Activated naive CD8-positive, alpha-beta T cell treated with anti-CD3 and anti-CD28 coated beads, Interleukin-2, amount 50 U/mL, for 24 hours (primary cell): ENCODE measurements at places on chromosomes 5 and 9.

DNA sequence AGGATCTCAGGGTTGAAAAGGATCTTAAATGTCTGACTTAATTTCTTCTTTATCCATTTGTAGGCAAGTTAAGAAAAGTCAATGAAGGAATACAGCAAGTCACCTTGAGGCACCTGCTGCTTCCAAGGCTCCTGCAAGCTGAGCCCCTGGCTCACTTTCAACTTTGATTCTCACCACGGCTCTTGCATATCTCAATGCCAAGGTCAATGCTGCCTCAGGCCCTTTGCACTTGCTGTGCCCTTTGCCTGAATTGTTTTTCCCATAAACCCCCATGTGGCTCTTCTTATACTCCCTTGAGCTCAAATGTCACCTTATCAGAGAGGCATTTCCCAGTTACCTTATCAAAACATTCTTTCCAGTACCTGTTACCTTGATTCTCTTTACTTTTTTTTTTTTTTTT, 144.3 kb upstream of the RAPGEF1 start:
- DNase-seq = no peak
- peaks cover 1% of the 10 kb centered on the region for H3K36me3 ChIP-seq
- H3K27me3 ChIP-seq = no peaks in the 10 kb centered on the region
- no peak overlapping the region for H3K4me3 ChIP-seq

- H3K27ac ChIP-seq = no peak overlapping the region
- DNase-seq = no peak
- no peaks in the 10 kb centered on the region for H3K27me3 ChIP-seq
- H3K4me1 ChIP-seq = no peaks in the 10 kb centered on the region
Measured at GRCh38 chr5:172485511-172486202, 31.3 kb upstream of the SH3PXD2B start.

DNA sequence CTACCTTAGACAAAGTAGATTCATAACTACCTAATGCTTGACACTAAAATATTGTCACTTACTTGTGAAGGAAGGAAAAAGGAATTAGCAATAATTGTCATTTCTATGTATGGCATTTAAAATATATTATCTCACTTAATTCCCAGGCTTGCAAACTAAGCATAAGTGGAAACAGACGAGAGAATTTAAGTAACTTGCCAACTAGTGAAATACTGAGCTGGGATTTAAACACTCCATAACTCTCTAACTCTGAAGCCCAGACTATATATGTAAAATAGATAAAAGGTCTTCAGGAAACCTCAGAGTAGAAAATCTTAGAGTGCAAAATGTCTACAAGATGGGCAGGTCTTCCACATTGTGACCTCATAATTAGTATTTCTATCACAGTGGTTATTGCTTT, 257.8 kb downstream of the SAXO1 start:
- H3K27me3 ChIP-seq = peaks cover 8% of the 10 kb centered on the region
- H3K27ac ChIP-seq = no peak overlapping the region
- no peaks in the 10 kb centered on the region for H3K4me1 ChIP-seq
- no peak overlapping the region for H3K4me3 ChIP-seq
- H3K36me3 ChIP-seq = no peaks in the 10 kb centered on the region
- no peak for DNase-seq

- peaks cover 43% of the 10 kb centered on the region for H3K4me1 ChIP-seq
- DNase-seq = no peak
- H3K36me3 ChIP-seq = peaks cover 16% of the 10 kb centered on the region
- no peaks in the 10 kb centered on the region for H3K27me3 ChIP-seq
- H3K27ac ChIP-seq = no peak overlapping the region
- H3K4me3 ChIP-seq = no peak overlapping the region
Measured at GRCh38 chr5:102799017-102799416, 43.9 kb downstream of the PAM start.

GRCh38 chr9:120562861-120563443, 17.0 kb downstream of the CDK5RAP2 start:
- no peak for DNase-seq
- peaks cover 11% of the 10 kb centered on the region for H3K4me1 ChIP-seq
- no peak overlapping the region for H3K27ac ChIP-seq
- H3K36me3 ChIP-seq = peaks cover 39% of the 10 kb centered on the region
- no peaks in the 10 kb centered on the region for H3K27me3 ChIP-seq

DNA sequence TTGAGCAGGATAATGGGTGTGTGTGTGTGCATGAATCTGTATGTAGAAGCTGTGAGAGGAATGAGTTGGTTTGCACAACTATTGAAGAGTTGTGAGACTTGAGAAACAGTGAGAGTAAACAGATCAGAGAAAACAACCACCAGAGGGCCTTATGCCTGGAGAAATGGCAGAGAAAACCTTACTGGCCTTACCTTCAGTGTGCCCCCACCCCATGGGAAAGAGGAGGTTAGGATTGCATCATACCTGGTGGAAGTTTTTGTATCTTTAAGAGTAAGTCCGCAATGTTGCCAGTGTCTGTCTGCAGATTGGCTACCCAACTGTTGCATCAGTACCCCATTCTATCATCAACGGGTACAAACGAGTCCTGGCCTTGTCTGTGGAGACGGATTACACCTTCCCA, 1909.4 kb upstream of the WWC1 start:
- no peaks in the 10 kb centered on the region for H3K27me3 ChIP-seq
- no peak overlapping the region for H3K4me3 ChIP-seq
- no peak overlapping the region for H3K27ac ChIP-seq
- DNase-seq = no peak
- no peaks in the 10 kb centered on the region for H3K4me1 ChIP-seq

GRCh38 chr9:78788101-78788500, 491.2 kb downstream of the PSAT1 start:
- no peaks in the 10 kb centered on the region for H3K27me3 ChIP-seq
- no peaks in the 10 kb centered on the region for H3K36me3 ChIP-seq
- H3K4me3 ChIP-seq = no peak overlapping the region
- H3K4me1 ChIP-seq = no peaks in the 10 kb centered on the region
- no peak for DNase-seq

GRCh38 chr9:76013809-76014208, 123.3 kb downstream of the PCSK5 start:
- no peak overlapping the region for H3K27ac ChIP-seq
- H3K27me3 ChIP-seq = no peaks in the 10 kb centered on the region
- no peaks in the 10 kb centered on the region for H3K36me3 ChIP-seq
- peaks cover 24% of the 10 kb centered on the region for H3K4me1 ChIP-seq
- no peak overlapping the region for H3K4me3 ChIP-seq

GRCh38 chr9:16572005-16572734, 298.3 kb downstream of the BNC2 start:
- no peak for DNase-seq
- no peaks in the 10 kb centered on the region for H3K36me3 ChIP-seq
- no peaks in the 10 kb centered on the region for H3K27me3 ChIP-seq
- H3K27ac ChIP-seq = no peak overlapping the region

- H3K4me1 ChIP-seq = peaks cover 98% of the 10 kb centered on the region
- peak overlapping the region; percentile 91 for H3K27ac ChIP-seq
- peak overlapping the region; percentile 5 for H3K4me3 ChIP-seq
- H3K27me3 ChIP-seq = no peaks in the 10 kb centered on the region
- peaks cover 20% of the 10 kb centered on the region for H3K36me3 ChIP-seq
Measured at GRCh38 chr5:119323601-119324000, 32.2 kb upstream of the TNFAIP8 start.

DNA sequence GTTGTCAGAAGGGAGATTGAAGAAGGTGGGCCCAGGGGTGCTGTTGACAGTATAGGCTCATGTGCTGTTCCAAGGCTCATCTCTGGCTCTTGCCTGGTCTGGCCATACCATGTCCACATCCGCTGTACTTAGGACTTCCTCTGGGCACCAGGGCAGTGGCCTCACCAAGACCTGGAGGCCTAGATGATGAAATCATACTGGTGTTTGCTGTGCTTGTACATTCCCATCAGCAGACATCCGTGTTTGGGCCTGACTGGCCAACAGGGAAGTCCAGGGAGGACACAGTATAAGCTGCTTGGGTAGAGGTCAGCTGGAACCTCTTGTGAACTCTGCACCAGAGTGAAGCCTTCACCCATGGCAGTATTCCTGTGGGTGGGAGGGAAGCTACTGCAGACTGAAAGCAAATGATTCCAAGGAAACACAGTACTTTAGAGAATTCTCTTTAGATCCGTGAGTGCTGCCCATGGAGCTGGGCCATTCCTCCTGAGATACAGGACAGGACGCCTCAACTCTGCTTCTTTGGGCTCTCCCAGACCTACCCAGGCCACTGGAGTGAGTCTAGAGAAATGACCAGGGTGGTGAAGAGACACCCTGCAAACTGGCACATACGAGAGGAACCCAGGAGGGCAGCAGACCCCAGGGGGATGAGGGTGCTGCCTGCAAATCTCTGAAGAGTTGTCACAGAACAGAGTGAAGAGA, 22.5 kb downstream of the POLR1E start:
- no peaks in the 10 kb centered on the region for H3K27me3 ChIP-seq
- DNase-seq = no peak
- peaks cover 26% of the 10 kb centered on the region for H3K36me3 ChIP-seq
- H3K4me1 ChIP-seq = peaks cover 13% of the 10 kb centered on the region

GRCh38 chr9:127741831-127742434, 6.8 kb upstream of the TOR2A start:
- H3K27ac ChIP-seq = no peak overlapping the region
- DNase-seq = no peak
- peaks cover 6% of the 10 kb centered on the region for H3K4me1 ChIP-seq

- no peak overlapping the region for H3K4me3 ChIP-seq
- H3K27ac ChIP-seq = no peak overlapping the region
- no peak for DNase-seq
- no peaks in the 10 kb centered on the region for H3K4me1 ChIP-seq
Measured at GRCh38 chr9:16245756-16246440, 624.6 kb downstream of the BNC2 start.

DNA sequence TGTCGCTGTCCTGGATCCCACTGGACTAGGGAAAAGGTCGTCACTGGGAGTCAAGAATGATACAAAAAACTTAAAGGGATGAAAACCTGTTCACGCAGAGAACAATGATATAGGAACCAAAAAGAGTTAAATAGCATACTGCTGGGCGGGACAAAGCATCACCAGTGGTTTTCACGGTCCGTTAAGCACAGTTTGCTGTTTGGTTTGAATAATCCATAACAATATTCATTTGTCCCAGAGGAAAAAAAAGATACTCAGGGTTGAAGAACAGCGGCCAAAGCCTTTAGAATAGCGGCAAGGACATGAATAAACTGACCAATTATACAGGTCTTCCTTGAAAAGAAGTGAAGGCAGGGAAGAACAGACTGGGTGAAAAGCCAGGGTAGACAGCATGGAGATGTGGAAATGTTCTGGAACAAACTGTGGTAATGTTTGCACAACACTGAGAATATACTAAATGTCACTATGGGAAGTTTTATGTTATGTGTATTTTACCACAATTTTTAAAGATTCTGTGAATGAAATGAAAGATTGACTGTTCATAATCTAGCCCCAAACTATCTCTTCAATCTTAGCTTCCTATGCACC, 60.8 kb downstream of the MTMR12 start:
- DNase-seq = no peak
- peaks cover 44% of the 10 kb centered on the region for H3K36me3 ChIP-seq
- no peaks in the 10 kb centered on the region for H3K27me3 ChIP-seq
- H3K4me1 ChIP-seq = no peaks in the 10 kb centered on the region

GRCh38 chr5:57176350-57176857, 2.5 kb downstream of the GPBP1 start:
- peak overlapping the region; percentile 98 for H3K27ac ChIP-seq
- H3K36me3 ChIP-seq = peaks cover 54% of the 10 kb centered on the region
- H3K27me3 ChIP-seq = no peaks in the 10 kb centered on the region
- DNase-seq = no peak
- H3K4me1 ChIP-seq = peaks cover 63% of the 10 kb centered on the region

GRCh38 chr9:86452201-86452828, 98.1 kb upstream of the TUT7 start:
- peaks cover 9% of the 10 kb centered on the region for H3K27me3 ChIP-seq
- no peaks in the 10 kb centered on the region for H3K36me3 ChIP-seq
- no peak for DNase-seq
- H3K4me1 ChIP-seq = no peaks in the 10 kb centered on the region
- no peak overlapping the region for H3K4me3 ChIP-seq
- no peak overlapping the region for H3K27ac ChIP-seq
